ENCODE measurements at places on chromosomes 2 and 18. TPM values are rescaled to one million over a fixed set of nuclear protein-coding genes. Genes with fewer than 3 reads are reported as not detected.

ZSWIM2 gene
- total RNA-seq: 0.41 TPM

MYL12B gene
- total RNA-seq: 186 TPM

LYG2 gene
- not detected for total RNA-seq

TMEFF2 gene
- total RNA-seq: 37.5 TPM

DIPK1C gene
- 4.9 TPM for total RNA-seq

TMEM200C gene
- 23.2 TPM for total RNA-seq

EFEMP1 gene
- 7.3 TPM for total RNA-seq

ANKRD36 gene
- 534 TPM for total RNA-seq

CFC1 gene
- 0.41 TPM for total RNA-seq

MAPK4 gene
- total RNA-seq: 23.6 TPM

CHRNG gene
- total RNA-seq: not detected

DNA sequence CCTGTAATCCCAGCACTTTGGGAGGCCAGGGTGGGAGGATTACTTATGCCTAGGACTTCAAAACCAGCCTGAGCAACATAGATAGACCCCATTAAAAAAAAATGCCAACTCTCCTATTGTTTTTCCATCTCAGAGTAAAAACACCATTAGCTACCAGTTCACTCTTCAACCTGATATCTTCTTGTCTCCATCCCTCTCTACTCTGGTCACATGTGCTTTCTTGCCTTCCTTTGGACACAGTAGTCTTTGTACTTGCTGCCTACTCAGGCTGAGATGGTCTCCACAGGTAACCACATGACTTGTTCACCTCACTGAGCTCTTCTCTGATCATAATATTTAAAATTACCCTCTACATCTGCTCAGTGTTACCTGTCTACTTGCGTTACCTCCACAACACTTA, 5.0 kb downstream of the MALT1 start:
- no peak for DNase-seq

GRCh38 chr18:24516261-24516660, 55.8 kb downstream of the HRH4 start:
- no peak for DNase-seq

DNA sequence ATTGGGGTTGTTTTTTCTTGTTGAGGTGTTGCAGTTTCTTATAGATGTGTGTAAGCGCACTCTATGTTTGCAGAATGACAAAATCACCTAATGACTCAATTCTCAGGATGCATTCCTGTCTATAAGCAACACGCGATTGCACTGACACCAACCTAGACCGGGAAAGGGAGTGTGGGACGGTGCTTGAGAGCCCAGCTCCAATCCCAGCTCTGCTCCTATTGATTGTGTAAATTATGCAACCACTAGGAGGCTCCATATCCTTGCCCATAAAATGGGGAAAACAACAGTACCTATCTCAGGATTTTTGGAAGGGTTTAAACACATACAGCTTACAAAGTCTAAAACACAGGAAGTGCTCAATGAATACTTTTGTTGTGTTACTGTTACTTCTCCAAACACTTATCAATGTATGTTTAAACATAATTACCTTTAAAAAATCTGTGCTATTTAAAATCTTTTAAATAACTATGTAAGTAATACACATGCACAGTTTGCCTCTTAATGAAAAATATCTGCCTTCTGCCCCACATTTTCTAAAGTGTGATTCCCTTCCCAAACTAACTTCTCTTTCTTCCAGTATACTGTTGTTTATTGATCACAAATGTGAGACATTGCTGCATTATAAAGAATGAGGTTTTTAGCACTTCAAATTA, 132.5 kb downstream of the SPHKAP start:
- no peak for DNase-seq

DNA sequence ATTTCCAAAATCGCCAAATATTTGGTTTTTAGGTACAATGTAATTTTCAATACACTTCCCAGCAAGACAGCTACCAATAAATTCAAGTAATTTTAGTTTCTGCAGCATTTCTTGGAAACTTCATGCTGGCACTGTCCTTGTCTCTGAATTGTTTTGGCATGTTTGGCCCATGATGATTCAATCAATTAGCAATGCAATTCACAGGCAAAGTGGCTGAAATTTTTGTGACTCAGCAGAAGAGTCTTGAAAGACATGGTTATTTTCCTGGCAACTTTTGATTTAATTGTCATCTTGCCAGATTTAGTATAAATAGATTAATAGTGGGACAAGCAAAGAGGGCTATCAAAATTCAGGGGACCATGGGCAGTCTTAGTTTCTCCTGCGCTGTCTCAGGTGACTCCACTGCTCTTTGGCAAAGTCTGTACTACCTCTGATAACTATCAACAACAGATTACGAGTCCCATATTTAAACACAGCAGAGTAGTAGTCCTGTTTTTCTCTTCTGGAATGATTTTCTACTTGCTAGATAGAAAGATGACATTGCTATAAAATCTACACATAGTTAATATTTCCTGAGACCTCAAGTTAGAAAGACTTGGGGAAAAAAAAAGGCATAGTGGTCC, 88.9 kb upstream of the CYP26B1 start:
- DNase-seq: no peak

- no peak for DNase-seq
Observed at GRCh38 chr2:20933714-20934113, 110.2 kb downstream of the APOB start.

- no peak for DNase-seq
Observed at GRCh38 chr2:179861416-179862067, at the start of gene ZNF385B. TSS of gene ZNF385B (minus strand) at chr2:179861612.

GRCh38 chr2:191666732-191667131, 11.2 kb upstream of the NABP1 start:
- no peak for DNase-seq

DNA sequence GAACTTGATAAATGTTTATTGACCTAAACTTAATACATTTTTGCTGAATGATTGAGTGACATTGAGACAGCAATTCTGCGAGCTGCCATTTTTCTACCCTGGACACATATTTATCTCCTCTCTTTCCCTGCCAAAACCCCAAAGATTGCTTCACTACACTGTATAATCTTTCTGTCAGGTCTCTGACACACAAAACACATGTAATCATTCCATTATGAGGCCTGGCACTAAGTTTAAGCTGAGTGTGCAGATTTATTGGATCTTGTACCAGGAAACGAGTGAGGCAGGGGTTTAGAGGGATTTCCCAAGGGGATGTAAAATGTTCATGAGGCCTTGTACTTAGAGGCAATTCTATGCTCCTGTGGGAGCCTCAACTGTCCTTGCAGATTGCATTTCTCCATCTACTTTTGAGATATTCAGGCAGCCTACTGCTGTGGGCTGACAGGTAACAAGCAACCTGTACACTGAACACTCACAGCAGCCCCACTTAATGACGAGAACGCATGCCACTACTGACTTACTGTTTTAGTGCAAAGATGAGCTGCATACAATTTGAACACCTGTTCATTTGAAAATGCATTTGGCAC, 13.7 kb upstream of the OSR1 start:
- no peak for DNase-seq

GRCh38 chr18:13279181-13280069, 60.9 kb downstream of the LDLRAD4 start:
- no peak for DNase-seq

GRCh38 chr2:43051338-43051737, 175.1 kb downstream of the ZFP36L2 start:
- DNase-seq: no peak

GRCh38 chr2:163713534-163714311, 22.1 kb downstream of the FIGN start:
- DNase-seq: no peak

- DNase-seq: no peak
Observed at GRCh38 chr2:120820263-120820952, 84.7 kb downstream of the GLI2 start.

GRCh38 chr18:54247511-54248175, 21.7 kb upstream of the POLI start:
- no peak for DNase-seq

GRCh38 chr2:72004976-72005375, 142.7 kb downstream of the CYP26B1 start:
- DNase-seq: no peak

DNA sequence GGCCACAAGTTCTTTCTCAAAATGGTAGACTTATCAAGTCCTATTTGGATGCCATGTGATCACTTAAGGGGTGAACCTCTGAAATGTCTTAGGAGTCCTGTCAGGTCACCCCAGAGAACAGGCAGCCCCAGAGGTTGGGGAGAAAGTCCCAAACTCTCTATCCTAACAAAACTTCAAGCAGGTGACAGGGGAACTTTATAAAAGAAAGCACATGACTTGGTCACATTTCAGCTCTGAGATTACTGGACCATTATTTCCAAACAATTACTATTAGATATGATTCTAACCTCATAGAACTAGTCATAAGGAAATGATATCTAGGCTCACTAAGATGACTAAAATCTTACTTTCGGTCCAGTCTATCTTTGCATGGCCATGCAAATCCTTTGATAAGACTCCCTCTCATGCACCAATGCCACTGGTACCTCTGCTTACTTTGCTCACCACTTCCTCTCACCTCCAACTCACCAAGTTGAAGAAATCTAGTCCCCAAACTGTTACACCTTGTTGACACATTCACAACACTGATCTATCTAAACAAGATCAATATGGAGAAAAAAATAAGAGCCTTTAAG, 107.0 kb downstream of the GALNT14 start:
- DNase-seq: no peak

GRCh38 chr18:2654928-2655177, 673 bp upstream of the SMCHD1 start:
- peak; percentile 51 for DNase-seq

DNA sequence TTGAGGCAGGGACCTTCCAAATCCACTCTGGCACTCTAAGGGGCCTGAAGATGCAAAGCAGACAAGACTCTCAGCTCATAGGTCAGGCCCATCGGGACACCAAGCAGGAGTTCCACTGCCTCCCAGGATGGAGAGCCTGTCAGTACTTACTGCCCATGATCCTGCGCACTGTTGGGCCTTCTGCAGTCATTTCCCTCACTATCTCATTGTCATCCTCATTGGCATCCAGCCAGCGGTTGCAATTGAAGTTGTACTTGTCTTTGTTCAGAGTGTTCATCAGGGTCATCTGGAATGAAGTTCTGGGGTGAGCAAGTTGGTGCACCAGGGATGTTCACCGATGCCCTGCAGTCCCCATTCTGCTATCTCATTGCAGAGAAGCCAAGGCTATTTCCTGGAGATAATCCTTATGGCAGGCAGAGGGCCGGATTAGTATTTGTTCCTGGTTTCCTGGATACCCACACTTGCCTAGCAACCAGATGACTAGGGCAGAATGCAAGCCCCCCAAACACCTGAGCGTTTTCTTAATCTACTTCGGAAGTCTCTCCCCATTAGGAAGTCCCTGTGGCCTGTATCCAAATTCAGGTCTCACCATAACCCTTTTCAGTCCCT, 65.1 kb downstream of the LOXHD1 start:
- DNase-seq: no peak

GRCh38 chr18:61470031-61470674, 136.9 kb downstream of the CDH20 start:
- no peak for DNase-seq

DNA sequence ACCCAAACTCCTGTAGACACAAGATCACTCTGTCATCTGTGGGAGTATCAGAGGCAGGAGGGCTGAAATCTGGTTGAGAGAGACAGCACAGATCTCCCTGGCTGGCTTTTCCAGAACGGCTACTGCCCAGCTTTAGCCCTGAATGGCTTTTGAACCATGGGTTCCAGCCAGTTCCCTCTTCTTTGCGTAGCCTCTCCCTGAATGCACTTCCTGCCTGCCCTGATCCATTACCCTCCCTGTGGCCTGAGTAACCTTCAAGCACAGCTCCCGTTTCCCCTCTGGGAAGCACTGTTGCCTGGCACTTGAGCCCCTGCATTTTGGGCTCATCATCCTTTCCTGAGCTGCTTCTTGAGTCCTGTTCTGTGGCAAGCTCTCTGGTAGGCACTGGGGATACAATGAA, 68.8 kb downstream of the ASAP2 start:
- no peak for DNase-seq

DNA sequence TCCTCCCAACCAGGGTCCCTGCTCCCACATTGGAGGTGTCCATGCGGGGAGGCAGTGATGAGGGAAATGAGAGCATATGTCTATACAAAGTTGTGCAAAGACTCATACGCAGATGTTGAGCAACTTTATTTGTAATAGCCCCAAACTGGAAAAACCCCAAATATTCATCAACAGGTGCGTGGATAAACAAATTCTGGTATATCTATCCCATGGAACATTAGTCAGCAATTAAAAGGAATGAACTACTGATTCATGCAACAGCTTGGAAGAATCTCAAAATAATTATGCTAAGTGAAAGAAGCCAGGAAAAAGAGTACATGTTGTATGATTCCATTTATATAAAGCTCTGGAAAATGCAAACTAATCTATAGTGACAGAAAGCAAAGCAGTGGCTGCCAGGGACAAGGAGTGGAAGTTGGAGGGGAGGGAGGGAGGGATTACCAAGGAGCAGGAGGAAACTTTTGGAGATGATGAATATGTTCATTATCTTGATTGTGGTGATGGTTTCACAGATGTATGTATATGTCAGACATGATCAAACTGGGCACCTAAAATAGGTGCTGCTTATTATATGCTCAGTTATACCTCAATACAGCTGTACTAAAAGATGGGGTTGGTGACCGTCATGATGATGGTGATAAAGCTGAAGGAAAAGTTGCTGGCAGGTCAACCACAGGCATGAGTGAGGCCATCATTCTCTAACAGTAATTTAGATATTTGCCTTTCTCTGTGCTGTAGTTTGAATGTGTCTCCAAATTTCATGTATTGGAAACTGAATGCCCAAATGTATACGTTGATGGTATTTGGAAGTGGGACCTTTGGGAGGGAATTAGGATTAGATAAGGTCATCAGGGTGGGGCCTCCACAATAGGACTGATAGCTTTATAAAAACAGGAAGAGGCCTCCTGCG, 270.9 kb downstream of the CYP26B1 start:
- no peak for DNase-seq

DNA sequence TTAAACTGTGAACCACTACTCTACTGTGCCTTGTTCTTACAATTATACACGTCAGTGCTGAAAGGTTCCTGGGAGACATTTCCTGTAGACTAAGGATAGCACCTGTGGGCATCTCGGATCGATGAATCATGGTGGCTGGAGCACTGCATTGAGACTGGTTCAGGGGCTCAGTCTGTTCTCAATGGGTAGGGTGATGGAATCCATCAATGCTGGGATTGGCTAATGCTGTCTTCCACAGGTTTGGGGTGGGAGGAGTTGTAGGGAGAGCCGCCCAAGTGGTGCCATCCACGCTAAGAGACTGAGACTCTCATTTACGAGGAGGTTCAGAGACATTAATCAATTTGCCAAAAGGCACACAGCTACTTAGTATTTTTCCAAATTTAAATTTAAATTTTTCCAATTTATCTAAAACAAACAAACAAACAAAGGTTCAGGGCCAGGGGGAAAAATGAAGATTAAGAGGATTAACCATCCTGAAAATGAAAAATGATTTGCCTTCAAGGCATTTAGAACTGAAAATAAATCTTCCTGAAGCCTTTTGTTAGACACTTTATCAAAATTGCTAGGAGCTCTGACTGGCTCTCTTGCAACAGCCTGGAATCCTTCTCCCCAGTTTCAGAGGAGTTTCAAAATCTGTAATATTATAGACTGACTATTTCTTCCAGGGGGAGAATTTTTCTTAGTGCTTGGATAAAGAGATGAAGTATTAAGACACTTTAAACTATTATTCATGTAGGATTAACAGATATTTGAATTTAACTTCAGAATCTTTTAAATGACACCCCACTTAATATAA, 359.2 kb downstream of the TGIF1 start:
- no peak for DNase-seq

- no peak for DNase-seq
Observed at GRCh38 chr2:219614076-219614860, 13.2 kb upstream of the SLC4A3 start.

Measured in frontal cortex (tissue), 4 donors.